Nephron progenitor cell (in vitro differentiated cells): ENCODE measurements at places on chromosomes 5 and 9.

DNA sequence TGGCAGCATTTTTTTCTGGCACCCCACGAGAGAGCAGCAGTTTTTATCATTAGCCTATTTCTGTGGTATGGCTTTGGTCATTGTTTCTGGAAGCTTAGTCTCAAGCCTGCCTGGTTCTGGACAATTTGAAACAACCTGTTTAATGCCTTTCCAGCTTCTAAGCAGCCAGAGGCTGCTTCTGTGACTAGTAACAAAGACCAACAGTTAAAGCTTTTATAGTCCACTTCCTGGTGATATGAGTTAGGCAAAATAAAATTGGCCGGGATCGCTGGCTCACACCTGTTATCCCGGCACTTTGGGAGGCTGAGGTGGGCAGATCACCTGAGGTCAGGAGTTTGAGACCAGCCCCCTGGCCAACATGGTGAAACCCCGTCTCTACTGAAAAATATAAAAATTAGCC is 24.0 kb downstream of the LYRM7 start:
- no peak overlapping the region for H3K4me3 ChIP-seq
- peaks cover 4% of the 10 kb centered on the region for H3K4me1 ChIP-seq
- no peak for DNase-seq
- H3K27ac ChIP-seq = no peak overlapping the region
- H3K27me3 ChIP-seq = peaks cover 2% of the 10 kb centered on the region
- peaks cover under 1% of the 10 kb centered on the region for H3K36me3 ChIP-seq

GRCh38 chr5:78127875-78128274 is 166.6 kb downstream of the AP3B1 start:
- no peak overlapping the region for H3K4me3 ChIP-seq
- peaks cover 3% of the 10 kb centered on the region for H3K27me3 ChIP-seq
- no peak overlapping the region for H3K27ac ChIP-seq
- peaks cover 44% of the 10 kb centered on the region for H3K36me3 ChIP-seq

- H3K27me3 ChIP-seq = no peaks in the 10 kb centered on the region
- H3K4me3 ChIP-seq = no peak overlapping the region
- no peak for DNase-seq
- H3K4me1 ChIP-seq = no peaks in the 10 kb centered on the region
- peak overlapping the region; percentile 13 for H3K27ac ChIP-seq
Observed at GRCh38 chr9:129944506-129945116, 98.4 kb downstream of the FNBP1 start.

DNA sequence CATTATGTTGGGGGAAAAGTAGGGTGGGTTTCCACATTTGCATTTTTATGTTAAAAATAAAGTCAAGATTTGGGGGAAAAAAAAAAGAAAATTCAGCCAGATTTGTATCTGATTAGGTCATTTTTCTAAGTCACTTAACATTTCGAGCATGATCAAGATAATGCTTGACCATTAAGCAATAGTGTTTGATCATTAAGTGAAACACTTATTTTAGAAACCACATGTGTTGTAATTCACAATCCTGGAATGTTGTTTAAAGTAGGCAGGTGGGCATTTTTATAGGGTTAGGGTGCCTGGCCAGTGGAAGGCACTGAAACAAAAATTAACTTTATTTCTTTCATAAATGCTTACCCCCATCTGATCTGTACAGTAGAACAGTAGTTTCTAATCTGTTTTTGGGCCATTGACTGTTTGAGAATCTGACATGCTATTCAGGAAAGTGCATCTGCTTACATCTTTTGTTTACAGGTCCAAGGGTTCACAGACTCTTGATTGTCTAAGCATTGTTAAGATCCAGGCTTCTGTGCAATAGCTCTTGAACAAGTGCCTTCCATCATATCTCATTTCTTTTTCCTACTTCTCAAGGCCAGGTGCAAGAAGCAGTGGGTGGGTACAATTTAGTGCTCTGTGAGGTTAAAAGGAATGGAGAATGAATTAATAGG is 9.1 kb downstream of the ZCCHC9 start:
- H3K4me3 ChIP-seq = no peak overlapping the region
- peaks cover 17% of the 10 kb centered on the region for H3K36me3 ChIP-seq
- no peaks in the 10 kb centered on the region for H3K27me3 ChIP-seq
- no peak for DNase-seq
- no peak overlapping the region for H3K27ac ChIP-seq

GRCh38 chr5:30605693-30606268 is 587.7 kb upstream of the CDH6 start:
- H3K4me1 ChIP-seq = no peaks in the 10 kb centered on the region
- H3K27ac ChIP-seq = no peak overlapping the region
- H3K27me3 ChIP-seq = no peaks in the 10 kb centered on the region
- H3K36me3 ChIP-seq = no peaks in the 10 kb centered on the region
- DNase-seq = no peak
- no peak overlapping the region for H3K4me3 ChIP-seq

DNA sequence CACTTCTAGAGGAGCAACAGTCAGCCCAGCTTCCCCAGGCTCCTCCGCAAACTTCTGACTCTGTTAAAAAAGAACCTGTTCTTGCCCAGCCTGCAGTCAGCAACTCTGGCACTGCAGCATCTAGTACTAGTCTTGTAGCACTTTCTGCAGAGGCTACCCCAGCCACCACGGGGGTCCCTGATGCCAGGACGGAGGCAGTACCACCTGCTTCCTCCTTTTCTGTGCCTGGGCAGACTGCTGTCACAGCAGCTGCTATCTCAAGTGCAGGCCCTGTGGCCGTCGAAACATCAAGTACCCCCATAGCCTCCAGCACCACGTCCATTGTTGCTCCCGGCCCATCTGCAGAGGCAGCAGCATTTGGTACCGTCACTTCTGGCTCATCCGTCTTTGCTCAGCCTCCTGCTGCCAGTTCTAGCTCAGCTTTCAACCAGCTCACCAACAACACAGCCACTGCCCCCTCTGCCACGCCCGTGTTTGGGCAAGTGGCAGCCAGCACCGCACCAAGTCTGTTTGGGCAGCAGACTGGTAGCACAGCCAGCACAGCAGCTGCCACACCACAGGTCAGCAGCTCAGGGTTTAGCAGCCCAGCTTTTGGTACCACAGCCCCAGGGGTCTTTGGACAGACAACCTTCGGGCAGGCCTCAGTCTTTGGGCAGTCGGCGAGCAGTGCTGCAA is 72.8 kb downstream of the NUP214 start:
- peaks cover 5% of the 10 kb centered on the region for H3K27me3 ChIP-seq
- no peaks in the 10 kb centered on the region for H3K4me1 ChIP-seq
- no peak for DNase-seq
- no peak overlapping the region for H3K27ac ChIP-seq
- H3K4me3 ChIP-seq = no peak overlapping the region
- H3K36me3 ChIP-seq = peaks cover 77% of the 10 kb centered on the region

DNA sequence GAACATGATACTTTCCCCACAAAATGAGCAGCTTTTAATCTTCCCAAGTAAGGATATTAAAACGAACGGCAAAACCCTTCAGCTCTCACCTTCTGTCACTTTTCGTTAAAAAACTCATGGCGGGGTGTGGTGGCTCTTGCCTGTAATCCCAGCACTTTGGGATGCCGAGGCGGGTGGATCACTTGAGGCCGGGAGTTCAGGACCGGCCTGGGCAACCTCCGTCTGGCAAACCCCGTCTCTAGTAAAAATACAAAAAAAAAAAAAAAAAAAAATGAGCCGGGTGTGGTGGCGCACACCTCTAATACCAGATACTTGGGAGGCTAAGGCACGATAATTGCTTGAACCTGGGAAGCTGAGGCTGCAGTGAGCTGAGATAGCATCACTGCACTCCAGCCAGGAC is 902 bp downstream of the TMED9 start:
- peaks cover 38% of the 10 kb centered on the region for H3K4me1 ChIP-seq
- no peak overlapping the region for H3K27ac ChIP-seq
- DNase-seq = no peak
- H3K36me3 ChIP-seq = peaks cover 38% of the 10 kb centered on the region
- peak overlapping the region; percentile 96 for H3K4me3 ChIP-seq
- peaks cover 39% of the 10 kb centered on the region for H3K27me3 ChIP-seq

DNA sequence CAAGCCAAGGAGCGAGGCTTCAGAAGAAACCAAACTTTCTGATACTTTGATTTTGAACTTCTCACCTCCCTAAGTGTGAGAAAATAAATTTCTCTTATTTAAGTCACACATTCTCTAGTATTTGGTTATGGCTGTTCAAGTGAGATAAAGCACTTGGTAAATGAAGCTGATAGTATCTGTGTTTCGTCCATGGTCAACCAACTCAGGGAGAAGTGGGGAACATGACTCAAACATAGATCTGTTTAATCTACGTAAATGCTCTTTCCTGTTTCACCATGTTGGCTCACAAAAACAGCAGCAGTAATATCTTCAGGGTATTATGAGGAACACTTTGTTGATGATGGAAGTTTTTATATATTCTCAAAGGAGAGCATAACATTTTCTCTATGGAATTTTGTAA is 2167.2 kb upstream of the C9orf72 start:
- no peak overlapping the region for H3K4me3 ChIP-seq
- H3K4me1 ChIP-seq = no peaks in the 10 kb centered on the region
- H3K27ac ChIP-seq = no peak overlapping the region

- no peak overlapping the region for H3K4me3 ChIP-seq
- no peak overlapping the region for H3K27ac ChIP-seq
- no peak for DNase-seq
- H3K36me3 ChIP-seq = peaks cover 29% of the 10 kb centered on the region
- peaks cover 55% of the 10 kb centered on the region for H3K4me1 ChIP-seq
Observed at GRCh38 chr9:99109522-99109921, 4.6 kb downstream of the TGFBR1 start.

DNA sequence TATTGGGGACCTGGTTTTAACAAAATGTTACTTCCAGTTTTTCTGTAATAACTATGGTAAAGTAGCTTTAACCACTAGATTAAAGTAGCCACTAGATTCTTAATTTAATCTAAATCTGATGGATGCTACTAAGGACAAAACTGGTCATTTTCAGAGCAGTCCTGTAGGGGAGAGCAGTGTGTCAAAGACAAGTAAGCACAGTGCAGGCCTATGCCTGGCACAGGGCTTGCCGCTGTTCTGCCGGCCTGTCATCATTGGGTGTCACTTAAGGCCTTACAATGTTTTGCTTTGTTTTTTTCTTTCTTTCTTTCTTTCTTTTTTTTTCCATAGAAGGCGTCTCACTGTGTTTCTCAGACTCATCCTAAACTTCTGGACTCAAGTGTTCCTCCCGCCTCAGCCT is 53.0 kb upstream of the NXNL2 start:
- H3K4me3 ChIP-seq = no peak overlapping the region
- no peaks in the 10 kb centered on the region for H3K27me3 ChIP-seq
- peak overlapping the region; percentile 47 for H3K27ac ChIP-seq
- peaks cover 37% of the 10 kb centered on the region for H3K36me3 ChIP-seq
